ENCODE measurements at places on chromosomes 13 and 19. TPM values are rescaled to one million over a fixed set of nuclear protein-coding genes. Genes with fewer than 3 reads are reported as not detected.

DNA sequence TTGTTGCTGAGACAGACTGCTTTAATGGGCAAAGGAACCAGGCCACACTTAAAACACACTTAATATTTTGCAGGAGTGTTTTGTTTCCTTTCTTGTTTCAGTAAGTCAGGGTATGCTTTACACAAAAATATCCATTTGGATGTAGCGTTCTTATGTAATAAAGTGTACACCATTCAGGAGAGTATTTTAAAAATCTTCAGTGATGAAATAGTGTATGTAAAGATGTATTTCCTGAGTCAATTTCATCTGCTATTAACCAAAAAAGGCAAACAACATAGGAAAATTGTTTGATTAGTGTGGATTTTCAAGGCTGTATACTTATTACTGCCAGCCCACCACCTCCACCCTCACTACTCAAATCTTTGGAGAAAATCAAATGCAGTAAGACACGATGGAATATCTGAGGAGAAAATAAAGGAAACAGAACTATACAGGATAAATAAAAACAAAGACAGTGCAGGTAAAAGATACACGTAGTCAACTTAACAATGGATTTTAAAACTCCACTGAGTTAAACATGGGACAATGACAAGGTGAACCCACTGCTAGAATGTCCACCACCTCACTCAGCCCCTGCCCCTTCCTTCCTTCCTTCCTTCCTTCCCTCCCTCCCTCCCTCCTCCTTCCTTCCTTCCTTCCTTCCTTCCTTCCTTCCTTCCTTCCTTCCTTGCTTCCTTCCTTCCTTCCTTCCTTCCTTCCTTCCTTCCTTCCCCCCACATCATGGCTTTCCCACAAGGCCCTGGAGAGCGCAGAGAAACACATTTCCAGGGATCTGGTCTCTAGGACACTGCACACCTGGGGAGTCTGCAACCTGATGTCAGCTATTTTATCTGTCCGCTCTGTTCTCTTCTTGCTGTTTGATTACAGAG, 360.3 kb downstream of the IRS2 start:
- no peak for DNase-seq

- no peak for DNase-seq
These were observed 7.8 kb downstream of the MAG start for GRCh38 chr19:35299523-35300338.

Gene ACP7
- total RNA-seq: 0.10 TPM

DNA sequence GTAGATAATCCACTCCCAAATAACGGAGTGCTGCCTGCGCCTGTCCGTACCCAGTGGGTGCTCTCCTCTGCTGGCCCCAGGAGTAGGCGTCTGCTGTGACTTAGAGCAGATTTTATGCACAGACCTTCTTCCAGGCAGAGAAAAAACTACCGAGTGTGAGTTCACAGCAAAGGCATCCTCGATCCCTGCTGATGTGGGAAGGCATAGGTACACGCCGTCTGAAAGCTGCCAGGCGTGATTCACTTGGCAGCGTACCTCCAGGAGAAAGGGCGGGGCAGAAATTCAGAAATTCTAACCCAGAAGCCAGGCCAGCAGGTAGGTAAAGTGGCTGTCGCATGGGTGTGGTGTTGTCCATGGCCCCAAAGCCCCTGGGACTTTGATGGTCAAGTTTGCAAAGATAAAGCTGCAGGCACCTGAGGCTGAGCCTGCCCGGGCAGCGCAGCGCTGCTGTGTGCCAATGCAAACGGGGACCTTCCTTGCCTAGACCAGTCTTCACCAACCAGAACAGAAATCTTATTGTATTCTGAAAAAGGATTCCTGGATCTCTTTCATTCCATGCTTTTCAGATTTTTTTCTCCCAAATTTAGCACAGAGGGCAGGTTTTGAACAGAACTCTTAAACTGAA, 36.3 kb downstream of the COL4A2 start:
- no peak for DNase-seq

DNA sequence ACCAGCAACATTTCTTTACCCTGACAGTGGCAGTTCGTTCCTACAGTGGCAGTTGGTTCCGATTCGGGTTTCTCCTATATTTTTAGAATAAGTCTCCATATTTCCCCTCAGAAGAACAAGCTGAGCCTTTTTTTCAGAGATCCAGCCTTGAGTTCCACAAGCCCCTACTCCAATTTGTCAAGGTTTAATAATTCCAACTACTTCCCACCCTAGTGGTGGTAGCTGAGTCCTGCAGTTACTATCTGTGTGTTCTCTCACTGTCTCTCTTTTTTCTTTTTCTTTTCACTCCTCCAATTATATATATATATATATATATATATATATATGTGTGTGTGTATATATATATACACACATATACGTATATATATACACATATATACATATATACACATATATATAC, 1347.3 kb downstream of the PCDH9 start:
- no peak for DNase-seq
